HepG2 (cell line): ENCODE measurements at places on chromosomes 3 and 15. TPM values are rescaled to one million over a fixed set of nuclear protein-coding genes. Genes with fewer than 3 reads are reported as not detected.

The AGTR1 gene
- total RNA-seq: 0.08 and 0.64 TPM in 2 replicates

The ACKR4 gene
- not detected in 2 replicates for total RNA-seq

The GPR15 gene
- total RNA-seq: not detected in 2 replicates

The ZNF502 gene
- not detected in 2 replicates for total RNA-seq

The SGO1 gene
- 16.1 and 23.8 TPM in 2 replicates for total RNA-seq
